Cardiac muscle cell (in vitro differentiated cells and primary cell): ENCODE measurements at places on chromosomes 11 and 22.

- H3K36me3 ChIP-seq: no peaks in the 10 kb centered on the region
- no peaks in the 10 kb centered on the region for H3K27me3 ChIP-seq
- no peaks in the 10 kb centered on the region for H3K4me1 ChIP-seq
- peak; percentile 57 for DNase-seq
- H3K27ac ChIP-seq: no peak overlapping the region
- H3K4me3 ChIP-seq: no peak overlapping the region
Measured at GRCh38 chr11:42462558-42463310, 849.1 kb upstream of the API5 start.

GRCh38 chr11:66909181-66909580 is 49.0 kb downstream of the PC start:
- H3K27me3 ChIP-seq: no peaks in the 10 kb centered on the region
- no peak for DNase-seq
- no peak overlapping the region for H3K27ac ChIP-seq

GRCh38 chr22:45760682-45761081 is 89.0 kb downstream of the ATXN10 start:
- no peak overlapping the region for H3K4me3 ChIP-seq
- peaks cover 10% of the 10 kb centered on the region for H3K4me1 ChIP-seq

- H3K36me3 ChIP-seq: no peaks in the 10 kb centered on the region
- H3K27ac ChIP-seq: peak overlapping the region; percentile 65
- no peak for DNase-seq
- peaks cover 9% of the 10 kb centered on the region for H3K4me1 ChIP-seq
- peak overlapping the region; percentile 61 for H3K4me3 ChIP-seq
Measured at GRCh38 chr11:118927554-118928100, 1.9 kb upstream of the BCL9L start.

- no peaks in the 10 kb centered on the region for H3K27me3 ChIP-seq
- no peak overlapping the region for H3K4me3 ChIP-seq
Measured at GRCh38 chr11:78647986-78648875, 73.6 kb upstream of the NARS2 start.

DNA sequence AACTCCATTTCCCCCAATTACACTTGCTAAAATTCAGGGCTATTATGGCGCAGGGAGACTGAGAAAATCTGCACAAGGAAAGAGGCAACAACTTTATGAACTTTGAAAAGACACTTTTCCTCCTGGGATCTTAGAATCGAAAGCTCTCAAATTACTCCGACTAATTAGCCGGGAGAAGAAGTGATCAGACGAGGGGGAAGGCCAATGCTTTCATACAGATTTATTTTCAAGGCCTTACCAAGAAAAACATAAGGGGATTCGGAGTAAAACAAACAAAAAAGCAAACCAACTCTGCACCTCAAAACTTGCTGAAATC is 1.6 kb downstream of the PAX6 start:
- peaks cover 12% of the 10 kb centered on the region for H3K4me1 ChIP-seq
- peaks cover 100% of the 10 kb centered on the region for H3K27me3 ChIP-seq
- H3K4me3 ChIP-seq: no peak overlapping the region
- DNase-seq: no peak

- no peaks in the 10 kb centered on the region for H3K4me1 ChIP-seq
- H3K4me3 ChIP-seq: no peak overlapping the region
- H3K27ac ChIP-seq: no peak overlapping the region
- no peaks in the 10 kb centered on the region for H3K27me3 ChIP-seq
- peaks cover 29% of the 10 kb centered on the region for H3K36me3 ChIP-seq
Measured at GRCh38 chr11:66221012-66221411, 47.4 kb upstream of the RAB1B start.

GRCh38 chr11:71340086-71340606 is 87.8 kb upstream of the SHANK2 start:
- no peaks in the 10 kb centered on the region for H3K27me3 ChIP-seq
- H3K4me3 ChIP-seq: no peak overlapping the region
- DNase-seq: no peak
- H3K27ac ChIP-seq: no peak overlapping the region
- no peaks in the 10 kb centered on the region for H3K36me3 ChIP-seq

- no peak overlapping the region for H3K27ac ChIP-seq
- no peaks in the 10 kb centered on the region for H3K27me3 ChIP-seq
- H3K4me3 ChIP-seq: no peak overlapping the region
- no peaks in the 10 kb centered on the region for H3K36me3 ChIP-seq
- DNase-seq: no peak
- peaks cover 9% of the 10 kb centered on the region for H3K4me1 ChIP-seq
Measured at GRCh38 chr22:41369424-41369745, 12.4 kb upstream of the TEF start.

GRCh38 chr11:16505481-16505880 is 149.1 kb upstream of the SOX6 start:
- DNase-seq: no peak
- no peaks in the 10 kb centered on the region for H3K27me3 ChIP-seq
- no peaks in the 10 kb centered on the region for H3K36me3 ChIP-seq
